ENCODE measurements at places on chromosomes 4 and X.

- no peak for DNase-seq
Observed at GRCh38 chrX:147342197-147342596, 527.7 kb upstream of the CXorf51A start.

DNA sequence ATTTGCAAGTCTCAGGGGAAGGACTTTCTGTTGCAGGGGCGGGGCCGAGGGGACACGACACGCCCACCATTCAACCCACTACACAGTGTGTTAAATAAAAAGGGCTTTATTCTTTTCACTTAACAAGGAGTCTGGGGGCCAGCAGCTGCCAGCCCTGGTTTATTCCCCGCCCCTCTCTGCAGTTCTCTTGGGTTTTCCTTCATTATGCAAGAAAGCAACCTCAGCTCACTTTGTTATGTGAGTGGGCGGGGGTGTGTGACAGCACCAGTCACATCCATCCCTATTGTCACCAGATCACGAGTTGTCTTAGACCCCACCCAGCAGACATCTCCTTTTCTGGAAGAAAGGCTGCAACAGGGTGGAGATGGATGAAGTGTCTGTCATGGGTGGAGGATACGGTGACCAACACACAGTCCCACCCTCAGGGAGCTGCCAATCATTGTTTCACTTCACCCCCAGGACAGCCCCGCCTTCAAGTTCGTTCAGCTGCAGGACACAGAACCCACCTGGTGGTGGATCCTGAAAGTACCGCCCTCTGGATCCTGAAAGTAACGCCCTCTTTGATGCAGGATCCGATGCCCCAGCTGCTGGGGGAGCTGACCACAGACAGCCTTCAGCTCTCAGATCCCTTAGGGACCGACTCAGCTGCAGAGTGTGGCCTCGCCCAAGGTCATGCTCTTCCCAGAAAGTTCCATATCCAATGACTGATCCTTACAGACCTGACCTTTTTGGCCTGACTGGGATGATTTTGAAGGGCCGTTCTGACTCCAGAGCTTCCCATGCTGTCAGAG lies 79.6 kb downstream of the SMIM20 start:
- no peak for DNase-seq

DNA sequence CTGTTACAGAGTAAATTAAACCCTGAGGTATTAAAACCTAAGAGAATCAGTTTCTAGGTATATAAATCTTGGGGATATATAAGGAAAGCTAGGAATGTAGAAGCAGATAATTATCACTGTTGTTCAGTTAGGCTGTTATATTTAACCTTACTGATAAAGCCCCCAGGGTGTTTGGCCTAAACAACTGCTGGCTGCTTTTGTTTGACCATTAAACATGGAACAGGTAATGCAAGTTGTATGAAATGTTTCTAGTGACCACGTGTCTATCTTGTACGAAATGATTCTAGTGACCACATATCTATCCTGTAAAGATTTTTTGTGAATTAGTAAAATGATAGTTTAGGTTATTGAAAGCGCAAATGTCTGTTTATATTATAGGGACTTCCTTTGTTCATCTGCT lies 52.6 kb downstream of the SGMS2 start:
- no peak for DNase-seq

- DNase-seq, result no peak
Observed at GRCh38 chr4:141702472-141703182, 66.2 kb downstream of the IL15 start.

DNA sequence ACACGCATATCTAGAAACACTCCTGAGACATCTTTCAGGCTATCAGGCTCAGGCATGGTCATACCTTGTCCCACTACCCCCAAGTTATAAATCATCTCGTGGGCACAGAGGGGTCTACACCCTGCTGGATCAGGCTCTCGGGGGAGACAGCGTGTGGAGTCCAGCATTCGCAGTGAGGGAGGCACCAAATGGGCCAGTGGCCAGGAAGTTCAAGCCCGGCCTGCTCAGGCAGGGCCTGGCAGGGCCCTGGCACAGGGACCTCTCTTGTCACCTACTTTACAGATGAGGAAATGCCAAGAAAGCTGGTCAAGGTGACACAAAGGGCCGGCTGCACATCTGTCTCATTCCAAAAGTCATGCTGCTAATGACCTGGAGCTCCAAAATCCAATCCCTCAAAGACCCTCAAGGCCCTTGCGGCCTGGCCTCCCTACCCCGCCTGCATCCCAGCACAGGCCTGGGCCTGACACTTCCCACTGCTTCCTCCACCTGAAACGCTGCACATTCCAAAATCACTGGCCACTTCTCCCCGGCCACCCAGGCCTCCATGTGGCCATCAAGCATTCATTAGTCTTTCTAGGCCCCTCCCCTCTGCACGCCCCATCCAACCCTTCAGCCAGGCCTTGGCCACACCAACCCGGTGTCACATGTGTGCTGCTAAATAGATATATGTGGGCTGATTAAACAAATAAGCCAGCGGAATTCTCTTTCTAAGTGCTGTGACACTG lies 35.6 kb downstream of the ACOX3 start:
- no peak for DNase-seq

DNA sequence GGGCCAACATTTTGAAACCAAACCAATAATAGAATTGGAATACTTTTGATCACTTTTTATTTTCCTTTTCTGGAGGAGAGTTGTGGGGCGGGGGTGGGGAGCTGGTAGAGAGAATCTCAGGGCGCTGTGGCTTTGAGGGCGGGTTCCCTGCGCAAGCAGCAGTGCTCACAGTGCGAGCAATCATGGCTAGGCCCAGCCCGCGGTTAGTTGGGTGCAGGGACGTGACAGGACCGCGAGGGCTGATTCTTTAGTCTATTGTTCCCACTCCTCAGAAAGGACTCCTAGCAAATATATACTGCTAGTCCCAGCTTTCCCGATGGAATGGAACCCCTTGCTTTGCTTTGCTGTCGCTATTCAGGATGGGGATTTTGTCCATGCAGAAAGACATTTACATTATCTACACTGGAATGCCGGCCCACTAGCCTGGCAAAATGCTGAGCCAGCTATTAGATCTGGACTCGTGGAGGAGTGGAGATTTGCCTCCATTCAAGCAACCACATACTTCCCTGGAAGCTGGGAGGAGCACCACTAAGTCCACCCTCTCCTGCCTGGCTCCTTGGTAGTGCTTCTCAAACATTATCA lies 23.9 kb upstream of the APLN start:
- no peak for DNase-seq

DNA sequence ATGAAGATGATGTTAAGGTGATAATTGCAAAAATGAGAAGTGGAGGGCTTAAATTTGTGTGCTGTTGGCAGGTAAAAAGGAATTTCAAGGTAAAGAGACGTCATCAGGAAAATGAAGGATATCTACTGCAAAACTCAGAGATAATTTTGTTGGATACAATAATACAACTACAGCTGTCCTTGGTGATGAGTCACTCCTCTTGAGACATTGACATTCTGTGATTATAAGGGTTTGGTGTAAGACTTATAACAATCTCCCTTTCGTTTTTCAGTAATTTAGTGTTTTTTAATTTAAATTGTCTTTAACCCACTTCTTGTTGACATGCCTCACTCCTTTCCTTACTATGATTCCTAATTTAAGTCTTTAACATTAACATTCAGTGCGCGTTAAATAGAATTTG lies 1074.1 kb upstream of the SLIT2 start:
- no peak for DNase-seq

GRCh38 chrX:69131886-69132285 lies 33.4 kb downstream of the PJA1 start:
- no peak for DNase-seq

GRCh38 chr4:22345678-22346077 lies 170.2 kb downstream of the ADGRA3 start:
- DNase-seq, result no peak

GRCh38 chr4:72295966-72296557 lies 264.3 kb downstream of the NPFFR2 start:
- peak; percentile 10 for DNase-seq

GRCh38 chr4:162586266-162586665 lies 422.5 kb upstream of the FSTL5 start:
- no peak for DNase-seq

DNA sequence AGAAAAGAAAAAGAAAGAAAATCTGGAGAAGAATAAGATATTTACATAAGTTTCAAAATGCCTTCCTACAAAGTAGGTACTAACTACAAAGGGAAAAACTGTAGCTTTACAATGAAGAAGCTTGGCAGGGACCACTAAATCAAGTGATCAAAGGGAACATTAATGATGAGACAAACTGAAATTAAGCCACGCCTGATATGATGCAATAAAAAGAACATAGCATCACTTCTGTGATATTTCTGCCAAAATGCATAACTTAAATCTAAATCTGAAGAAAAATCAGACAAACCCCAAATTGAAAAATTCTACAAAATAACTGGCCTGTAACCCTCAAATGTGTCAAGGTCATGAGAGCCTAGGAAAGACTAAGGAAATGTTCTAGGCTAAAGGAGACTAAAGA lies 8.9 kb upstream of the DCLK2 start:
- DNase-seq, result no peak

DNA sequence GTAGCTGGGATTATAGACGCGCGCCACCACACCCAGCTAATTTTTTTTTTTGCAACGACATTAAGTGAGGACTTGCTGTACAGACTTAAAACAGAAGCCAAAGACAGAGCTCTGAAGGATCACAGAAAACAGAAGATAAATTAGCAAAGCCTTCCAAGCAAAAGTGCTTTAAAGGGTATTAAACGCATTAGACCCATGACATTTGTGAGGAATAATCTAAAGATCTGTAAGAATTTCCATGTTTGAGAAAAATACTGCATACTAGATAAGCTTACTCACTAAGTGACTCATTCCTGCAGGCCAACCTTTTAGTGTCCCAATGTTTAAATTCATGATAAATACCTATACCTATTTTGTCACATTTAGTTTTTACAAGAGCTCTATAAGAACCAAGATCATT lies 27.4 kb downstream of the SMARCA1 start:
- no peak for DNase-seq

Measured in NCI-H524 treated with DMSO at 0.1 percent for 48 hours (cell line).